ENCODE measurements at places on chromosomes 7 and 10. TPM values are rescaled to one million over a fixed set of nuclear protein-coding genes. Genes with fewer than 3 reads are reported as not detected.

Gene HMX3
- not detected for total RNA-seq

Gene COMTD1
- 15.7 TPM for total RNA-seq

Gene HTR7
- total RNA-seq, result 0.32 TPM

Gene SORCS1
- total RNA-seq, result not detected

Gene CPA2
- not detected for total RNA-seq

Gene MYH16
- not detected for total RNA-seq

Gene FANK1
- total RNA-seq, result 3.3 TPM

Gene NODAL
- total RNA-seq, result 0.49 TPM

Gene FGF8
- total RNA-seq, result not detected

Gene ITPRID1
- total RNA-seq, result not detected

Gene TMEM229A
- total RNA-seq, result not detected

Gene WDFY4
- total RNA-seq, result not detected

Gene KLF14
- not detected for total RNA-seq

Gene IL2RA
- total RNA-seq, result not detected

Gene RPA3
- total RNA-seq, result 13.5 TPM

Gene AKR1B1
- 52.8 TPM for total RNA-seq

Gene ARHGEF5
- 2.6 TPM for total RNA-seq

Gene KCP
- total RNA-seq, result 1.5 TPM

Gene OR6B1
- not detected for total RNA-seq

Gene C7orf57
- not detected for total RNA-seq

Gene NUTM2E
- total RNA-seq, result 0.52 TPM

Gene NUPR2
- not detected for total RNA-seq

Gene PRF1
- total RNA-seq, result not detected

Gene C10orf90
- total RNA-seq, result not detected

Gene VPS37D
- 6.6 TPM for total RNA-seq

Gene THSD7A
- 0.35 TPM for total RNA-seq

Gene LBX1
- not detected for total RNA-seq
